A673 (cell line): ENCODE measurements at places on chromosomes 2 and 18. TPM values are rescaled to one million over a fixed set of nuclear protein-coding genes. Genes with fewer than 3 reads are reported as not detected.

DNA sequence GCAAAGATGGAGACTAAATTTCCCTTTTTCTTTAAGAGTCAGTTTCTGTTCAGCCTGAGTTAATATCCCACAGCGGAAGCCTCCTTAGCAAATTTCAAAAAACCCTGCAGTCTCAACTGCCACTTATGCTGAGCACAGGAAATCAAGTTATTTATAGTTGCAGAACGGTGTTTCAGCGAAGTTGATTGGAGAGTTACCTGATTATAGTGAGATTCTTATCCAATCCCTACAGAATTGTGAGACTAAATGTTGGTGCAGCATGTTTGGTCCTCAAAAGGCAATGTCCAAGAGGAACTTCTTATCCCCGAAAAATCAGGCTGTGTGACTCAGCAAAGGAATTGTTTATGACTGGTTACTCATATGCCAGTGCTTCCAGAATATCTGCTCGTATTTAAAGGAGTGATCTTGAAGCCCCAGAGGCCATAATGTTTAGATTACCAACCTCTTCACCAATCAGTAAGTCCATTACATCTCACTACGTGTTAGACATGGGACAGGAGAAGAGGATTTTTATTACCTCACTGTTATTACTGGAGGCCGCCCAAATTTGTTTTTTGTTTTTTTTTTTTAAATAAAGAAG, 67.9 kb downstream of the LRRFIP1 start:
- H3K4me1 ChIP-seq, result peaks cover 72% of the 10 kb centered on the region
- no peaks in the 10 kb centered on the region for H3K36me3 ChIP-seq
- DNase-seq, result peak; percentile 75
- peak overlapping the region; percentile 63 for H3K27ac ChIP-seq
- H3K27me3 ChIP-seq, result no peaks in the 10 kb centered on the region

DNA sequence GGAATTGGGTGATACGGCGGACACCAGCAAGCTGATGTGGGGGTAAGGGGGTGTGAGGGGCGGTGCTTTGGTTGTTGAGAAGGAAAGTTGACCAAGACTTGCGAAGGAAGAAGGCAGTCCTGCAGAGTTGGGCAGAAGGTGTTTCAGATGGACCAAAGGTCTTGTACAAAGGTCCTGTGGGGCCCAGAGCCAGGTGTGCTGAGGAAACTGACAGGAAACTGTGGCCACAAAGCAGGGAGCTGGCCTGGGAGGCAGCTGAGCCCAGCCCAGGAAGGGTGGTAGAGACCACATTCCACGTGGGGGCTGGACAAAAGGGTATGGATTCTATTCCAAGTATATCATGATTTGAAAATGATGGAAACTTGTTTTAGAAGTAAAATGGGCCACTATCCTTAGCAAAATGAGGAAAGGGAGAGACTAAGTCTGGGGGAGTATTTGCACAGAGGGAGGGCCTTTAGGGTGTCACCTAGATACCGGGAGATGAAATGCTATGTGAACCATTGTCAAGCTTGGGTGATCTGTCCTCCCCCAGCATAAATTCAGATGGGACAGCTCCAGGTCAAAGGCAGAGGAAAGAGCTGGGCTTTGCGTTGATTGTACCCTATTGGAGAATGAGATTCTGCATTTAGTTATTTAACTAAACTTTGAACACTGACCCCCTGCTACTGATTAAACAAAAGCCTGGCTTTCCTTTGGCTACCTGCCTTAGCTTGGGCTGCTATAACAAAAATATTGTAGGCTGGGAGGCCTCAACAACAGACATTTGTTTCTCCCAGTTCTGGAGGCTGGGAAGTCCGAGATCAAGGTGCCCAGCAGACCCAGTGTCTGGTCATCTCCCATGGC, 4.3 kb upstream of the EDAR start:
- no peak for DNase-seq
- no peak overlapping the region for H3K4me3 ChIP-seq
- no peak overlapping the region for H3K27ac ChIP-seq
- H3K4me1 ChIP-seq, result no peaks in the 10 kb centered on the region
- peaks cover 6% of the 10 kb centered on the region for H3K27me3 ChIP-seq

- no peaks in the 10 kb centered on the region for H3K36me3 ChIP-seq
- no peak overlapping the region for H3K4me3 ChIP-seq
- DNase-seq, result no peak
- no peaks in the 10 kb centered on the region for H3K27me3 ChIP-seq
- H3K27ac ChIP-seq, result no peak overlapping the region
- H3K4me1 ChIP-seq, result no peaks in the 10 kb centered on the region
Measured at GRCh38 chr18:21991081-21991534, 178.3 kb upstream of the GATA6 start.

- H3K27me3 ChIP-seq, result peaks cover 6% of the 10 kb centered on the region
- no peaks in the 10 kb centered on the region for H3K4me1 ChIP-seq
- H3K4me3 ChIP-seq, result no peak overlapping the region
- H3K36me3 ChIP-seq, result no peaks in the 10 kb centered on the region
- no peak overlapping the region for H3K27ac ChIP-seq
- no peak for DNase-seq
Measured at GRCh38 chr2:199830531-199830930, 20.5 kb downstream of the FTCDNL1 start.

DNA sequence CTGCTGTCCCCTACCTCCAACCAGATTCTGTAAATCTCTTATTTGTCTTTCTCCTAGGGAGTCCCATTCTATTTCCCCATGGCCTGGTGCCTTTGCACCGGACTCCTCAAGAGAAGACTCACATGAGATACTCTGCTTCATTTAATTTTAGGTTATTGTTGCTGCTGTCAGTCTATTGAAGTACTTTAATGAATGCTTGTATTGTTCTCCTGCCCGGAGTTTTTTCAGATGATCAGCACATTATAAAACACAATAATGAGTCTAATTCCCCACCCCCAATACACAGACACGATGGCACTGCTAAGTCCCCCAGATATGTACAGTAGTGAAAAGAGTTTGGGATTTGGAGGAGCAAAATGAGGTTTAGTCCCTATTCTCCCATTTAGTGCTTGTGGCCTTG, 58.9 kb downstream of the HAUS1 start:
- no peaks in the 10 kb centered on the region for H3K4me1 ChIP-seq
- no peaks in the 10 kb centered on the region for H3K36me3 ChIP-seq
- H3K27ac ChIP-seq, result no peak overlapping the region
- no peak for DNase-seq
- H3K4me3 ChIP-seq, result no peak overlapping the region

DNA sequence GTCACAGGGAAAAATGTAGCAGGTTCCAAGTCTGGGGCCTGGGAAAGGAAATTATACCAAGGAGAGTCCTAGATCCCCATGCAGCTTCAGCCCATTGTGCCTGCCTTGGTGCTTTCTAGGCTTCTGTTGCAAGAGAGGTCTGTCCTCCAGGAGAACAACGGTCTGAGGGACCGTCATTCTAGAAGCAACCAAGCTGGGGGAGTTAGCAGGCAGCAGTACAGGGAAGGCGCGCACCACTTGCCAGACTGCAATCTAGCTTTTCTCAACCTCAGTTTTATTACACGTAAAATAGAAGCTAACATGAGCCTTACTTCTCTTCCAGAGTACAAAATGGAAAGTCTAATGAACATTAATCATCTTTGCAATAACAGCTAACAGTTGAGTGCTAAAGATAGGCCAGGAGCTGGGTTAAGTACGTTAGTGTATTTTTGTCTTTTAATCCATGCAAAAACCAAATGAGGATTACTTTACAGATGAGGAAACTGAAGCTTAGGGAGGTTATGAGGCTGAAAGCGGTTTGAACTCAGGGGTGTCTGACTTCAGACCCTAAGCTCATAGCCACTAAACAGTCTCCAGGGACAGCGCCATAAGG, 1.9 kb downstream of the TCF23 start:
- no peak overlapping the region for H3K4me3 ChIP-seq
- no peak overlapping the region for H3K27ac ChIP-seq
- H3K4me1 ChIP-seq, result no peaks in the 10 kb centered on the region
- no peak for DNase-seq
- H3K36me3 ChIP-seq, result no peaks in the 10 kb centered on the region
- H3K27me3 ChIP-seq, result no peaks in the 10 kb centered on the region

DNA sequence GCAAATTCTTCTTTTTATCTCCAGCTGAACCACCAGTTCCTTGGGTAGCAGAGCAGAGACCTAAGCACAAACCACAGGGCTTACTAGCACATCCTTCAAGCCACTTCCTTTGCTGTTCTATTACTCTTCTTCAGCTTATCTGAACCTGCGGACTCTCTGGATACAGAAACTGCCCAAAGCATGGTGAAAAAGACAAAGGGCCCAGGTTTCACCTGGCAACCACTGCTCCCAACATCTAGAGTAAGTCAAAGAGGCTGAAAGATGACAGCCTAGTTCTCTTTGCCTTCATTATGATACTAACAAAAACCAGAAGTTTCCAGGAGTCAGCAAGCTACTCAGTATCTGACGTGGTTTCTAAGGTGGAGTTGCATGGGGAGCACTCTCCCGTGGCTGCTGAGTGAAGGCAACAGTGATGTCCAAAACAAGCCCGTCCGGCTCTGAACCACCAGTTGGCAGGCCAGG, 43.4 kb downstream of the KANSL3 start:
- peaks cover 69% of the 10 kb centered on the region for H3K36me3 ChIP-seq
- H3K27me3 ChIP-seq, result no peaks in the 10 kb centered on the region
- DNase-seq, result no peak
- no peak overlapping the region for H3K4me3 ChIP-seq
- no peak overlapping the region for H3K27ac ChIP-seq

GRCh38 chr2:9836074-9836473, 7.2 kb upstream of the TAF1B start:
- no peaks in the 10 kb centered on the region for H3K27me3 ChIP-seq
- DNase-seq, result no peak
- no peaks in the 10 kb centered on the region for H3K4me1 ChIP-seq

DNA sequence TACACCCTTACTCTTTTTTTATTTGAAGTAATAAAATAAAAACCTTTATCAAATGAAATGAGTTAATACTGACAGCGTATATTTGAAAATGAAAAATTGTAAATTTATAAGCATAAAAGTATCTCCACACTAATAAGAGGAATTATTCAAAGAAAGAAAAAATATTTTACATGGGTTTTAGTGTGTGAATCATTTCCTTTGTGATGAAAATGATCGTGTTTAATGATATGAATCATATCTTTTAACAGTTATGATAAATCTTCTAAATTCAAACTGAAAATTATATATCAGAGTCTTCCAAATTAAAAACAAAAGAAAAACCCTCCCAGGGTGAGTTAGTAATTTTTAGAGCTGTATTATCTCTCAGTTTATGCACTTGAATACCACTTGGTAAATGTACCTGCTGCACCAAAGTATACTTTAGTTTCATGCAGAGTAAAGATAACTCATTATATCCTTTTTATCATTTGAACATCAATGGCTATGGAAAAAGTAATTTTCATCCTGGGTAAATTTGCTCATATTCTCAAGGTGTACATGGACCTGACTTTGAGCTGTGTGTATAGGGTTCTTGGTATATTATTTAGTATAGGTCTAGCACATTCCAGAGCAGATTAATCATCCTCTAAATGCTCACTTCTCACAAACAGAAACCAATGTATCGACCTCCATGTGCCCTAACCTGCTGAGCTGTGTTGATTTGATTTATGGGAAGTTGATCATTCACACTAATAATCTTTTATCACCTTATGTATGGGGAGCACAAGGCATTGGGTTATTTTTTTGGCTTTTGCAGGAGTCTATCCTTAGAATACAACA, 98.7 kb upstream of the VWC2L start:
- no peak for DNase-seq
- no peaks in the 10 kb centered on the region for H3K4me1 ChIP-seq
- no peaks in the 10 kb centered on the region for H3K36me3 ChIP-seq
- no peak overlapping the region for H3K4me3 ChIP-seq

DNA sequence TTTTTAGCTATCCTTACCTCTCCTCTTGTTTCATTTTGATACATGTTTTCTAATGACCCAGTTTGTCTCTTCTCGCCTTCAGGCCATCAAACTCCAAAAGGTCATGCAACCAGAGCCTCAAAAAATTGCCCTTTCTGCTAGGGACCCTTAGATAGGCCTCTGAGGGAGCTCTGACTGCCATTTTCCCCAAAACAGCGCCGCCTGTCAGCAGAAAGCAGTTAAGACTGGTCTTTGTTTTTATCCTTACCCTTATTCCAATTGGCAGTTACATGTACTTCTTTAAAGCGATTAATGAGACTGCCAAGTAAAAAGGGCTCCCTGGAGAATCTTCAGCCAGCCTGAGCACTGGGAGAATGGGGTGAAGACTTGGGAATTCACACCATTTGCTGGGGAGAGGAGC, 55.1 kb upstream of the RIT2 start:
- H3K4me3 ChIP-seq, result no peak overlapping the region
- DNase-seq, result peak; percentile 5
- no peaks in the 10 kb centered on the region for H3K36me3 ChIP-seq
- H3K27me3 ChIP-seq, result no peaks in the 10 kb centered on the region
- no peaks in the 10 kb centered on the region for H3K4me1 ChIP-seq

GRCh38 chr2:110717734-110718133, 14.6 kb upstream of the ACOXL start:
- H3K4me3 ChIP-seq, result no peak overlapping the region
- no peak overlapping the region for H3K27ac ChIP-seq
- H3K4me1 ChIP-seq, result no peaks in the 10 kb centered on the region

DNA sequence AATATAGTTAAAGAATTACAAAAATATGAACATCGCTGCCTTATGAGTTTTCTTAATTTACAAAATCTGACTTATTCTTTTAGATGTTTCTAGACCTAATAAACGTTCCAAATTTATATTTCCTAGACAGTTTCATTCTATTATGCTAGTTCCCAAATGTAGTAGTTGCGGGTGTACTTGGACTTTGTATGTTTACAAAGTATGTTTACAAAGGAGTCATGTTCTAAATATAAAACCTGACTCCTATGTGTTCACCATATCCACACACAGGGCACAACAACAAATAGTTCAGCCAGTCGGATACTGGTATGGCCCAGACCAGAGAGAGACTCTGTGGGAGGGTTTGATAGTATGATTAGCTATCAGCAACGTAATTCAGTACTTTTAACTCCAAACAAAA, 230.7 kb downstream of the KCNH7 start:
- no peak for DNase-seq
- no peak overlapping the region for H3K27ac ChIP-seq
- no peak overlapping the region for H3K4me3 ChIP-seq
- no peaks in the 10 kb centered on the region for H3K4me1 ChIP-seq

- H3K36me3 ChIP-seq, result no peaks in the 10 kb centered on the region
- H3K4me1 ChIP-seq, result peaks cover 24% of the 10 kb centered on the region
- no peak overlapping the region for H3K27ac ChIP-seq
- no peak overlapping the region for H3K4me3 ChIP-seq
- H3K27me3 ChIP-seq, result no peaks in the 10 kb centered on the region
Measured at GRCh38 chr18:8752329-8752728, 47.0 kb downstream of the MTCL1 start.

The TUBA4A gene
- total RNA-seq, result 62.9 and 68.0 TPM in 2 replicates

The RTKN gene
- 27.0 and 29.6 TPM in 2 replicates for total RNA-seq

The BARD1 gene
- 29.7 and 32.8 TPM in 2 replicates for total RNA-seq

The TRIM43 gene
- total RNA-seq, result not detected in 2 replicates

The NGEF gene
- 0.57 and 0.69 TPM in 2 replicates for total RNA-seq

The INO80B gene
- 29.9 and 34.9 TPM in 2 replicates for total RNA-seq

The ANKAR gene
- total RNA-seq, result 3.5 and 4.5 TPM in 2 replicates
